ENCODE measurements at places on chromosomes 3 and 15.
A peak's percentile ranks its signal among the peaks of the same experiment; 100 is the strongest.

- no peak for DNase-seq
Measured at GRCh38 chr3:189570916-189571315, 60.3 kb upstream of the TP63 start.

- no peak for DNase-seq
Measured at GRCh38 chr3:159418571-159419526, 569.8 kb upstream of the IL12A start.

DNA sequence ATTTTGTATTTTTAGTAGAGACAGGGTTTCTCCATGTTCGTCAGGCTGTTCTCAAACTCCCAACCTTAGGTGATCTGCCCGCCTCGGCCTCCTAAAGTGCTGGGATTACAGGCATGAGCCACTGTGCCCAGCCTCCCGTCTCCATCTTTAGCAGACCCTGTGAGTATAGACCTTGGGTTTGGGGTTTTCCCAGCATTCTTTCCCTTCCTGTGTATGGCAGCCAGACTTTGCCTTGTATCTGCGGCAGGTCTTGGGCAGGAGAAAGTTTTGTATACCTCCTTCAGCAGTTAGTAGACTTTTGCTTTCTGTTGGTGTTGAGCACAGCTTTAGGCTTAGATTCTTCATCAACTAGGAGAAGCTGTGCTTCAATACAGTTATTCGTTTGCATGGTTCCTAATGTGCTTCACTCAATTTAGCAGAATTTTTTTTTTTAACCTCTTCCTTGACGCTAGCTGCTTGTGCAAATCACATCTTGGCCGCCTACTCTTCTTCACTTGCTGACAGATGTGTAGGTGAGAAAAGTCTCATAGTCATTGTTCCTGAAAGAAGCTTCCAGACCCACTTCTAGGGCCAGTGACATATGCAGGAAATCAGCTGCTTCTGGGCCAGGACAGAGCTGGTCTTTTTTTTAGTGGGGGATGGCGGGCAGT is 38.4 kb downstream of the MAP2K1 start:
- DNase-seq, result no peak

GRCh38 chr3:9862391-9863057 is 17.5 kb downstream of the CIDEC start:
- DNase-seq, result peak; percentile 89

DNA sequence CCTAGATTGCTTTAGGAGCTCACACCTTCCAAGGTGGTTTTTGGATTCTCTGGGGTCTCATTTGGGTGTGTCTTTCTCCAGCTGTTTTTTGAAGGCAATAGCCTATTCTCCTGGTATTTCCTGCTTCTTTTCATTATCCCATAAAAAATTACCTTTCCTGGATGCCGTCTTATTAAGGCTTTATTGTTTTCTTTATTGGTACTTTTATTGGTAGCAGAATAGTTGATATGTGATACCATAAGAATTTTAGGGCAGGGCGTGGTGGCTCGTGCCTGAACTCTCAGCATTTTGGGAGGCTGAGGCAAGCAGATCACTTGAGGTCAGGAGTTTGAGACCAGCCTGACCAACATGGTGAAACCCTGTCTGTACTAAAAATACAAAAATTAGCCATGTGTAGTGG is 18.3 kb upstream of the MEF2A start:
- no peak for DNase-seq

- no peak for DNase-seq
Measured at GRCh38 chr15:101173233-101174119, 78.4 kb downstream of the CHSY1 start.

- no peak for DNase-seq
Measured at GRCh38 chr3:60355825-60356224, 895.4 kb downstream of the FHIT start.

- no peak for DNase-seq
Measured at GRCh38 chr3:10479311-10479710, 26.1 kb downstream of the ATP2B2 start.

DNA sequence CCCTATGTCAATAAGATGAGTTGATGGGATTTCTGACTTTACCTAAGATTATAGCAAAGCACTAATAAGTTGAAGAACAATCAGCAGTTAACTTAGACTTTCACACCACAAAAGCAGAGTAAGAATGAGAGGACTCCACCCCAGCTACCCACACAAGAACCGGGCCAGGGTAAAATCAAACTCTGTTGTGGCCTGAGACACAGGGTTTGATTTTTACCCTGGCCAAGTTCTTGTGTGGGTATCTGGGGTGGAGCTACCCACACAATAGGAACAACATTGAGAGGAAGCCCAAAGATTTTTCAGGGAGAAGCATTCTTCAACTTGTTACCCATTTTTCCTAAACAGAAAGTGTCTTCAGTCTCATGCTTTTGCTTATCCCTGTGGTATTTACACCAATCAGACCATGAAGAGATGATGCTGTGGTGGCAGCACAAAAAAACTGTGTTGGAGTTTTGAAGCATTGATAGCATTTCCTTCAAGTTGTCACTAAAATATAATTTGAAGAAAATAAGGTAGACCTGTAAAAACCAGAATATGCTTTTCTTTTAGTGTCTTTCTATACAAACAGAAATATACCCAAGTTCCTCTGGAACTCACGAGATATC is 25.6 kb downstream of the CPOX start:
- DNase-seq, result no peak

- no peak for DNase-seq
Measured at GRCh38 chr3:160618363-160618762, 53.0 kb upstream of the KPNA4 start.

GRCh38 chr15:90306560-90306959 is 41.1 kb downstream of the NGRN start:
- DNase-seq, result no peak

DNA sequence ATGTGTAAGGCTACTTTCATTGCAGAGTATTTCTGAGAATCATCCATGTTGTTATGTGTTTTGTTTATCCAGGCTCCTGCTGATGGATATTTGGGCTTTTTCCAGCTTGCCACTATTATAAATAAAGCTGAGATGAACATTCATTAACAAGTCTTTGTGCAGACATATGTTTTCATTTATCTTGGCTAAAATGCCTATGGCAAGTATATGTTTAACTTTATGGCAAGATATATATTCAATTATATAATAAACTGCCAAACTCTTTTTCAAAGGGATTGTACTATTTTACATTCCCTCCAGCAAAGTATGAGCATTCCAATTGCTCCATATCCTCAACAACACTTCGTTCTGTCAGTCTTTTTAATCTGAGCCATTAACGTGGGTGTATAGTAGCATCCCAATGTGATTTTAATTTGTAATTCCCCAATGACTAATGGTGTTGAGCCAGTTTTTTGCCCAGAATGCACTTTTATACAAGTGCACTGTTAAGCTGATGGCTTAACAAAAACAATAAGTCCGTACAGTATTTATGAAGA is 452.4 kb downstream of the SHQ1 start:
- DNase-seq, result no peak

DNA sequence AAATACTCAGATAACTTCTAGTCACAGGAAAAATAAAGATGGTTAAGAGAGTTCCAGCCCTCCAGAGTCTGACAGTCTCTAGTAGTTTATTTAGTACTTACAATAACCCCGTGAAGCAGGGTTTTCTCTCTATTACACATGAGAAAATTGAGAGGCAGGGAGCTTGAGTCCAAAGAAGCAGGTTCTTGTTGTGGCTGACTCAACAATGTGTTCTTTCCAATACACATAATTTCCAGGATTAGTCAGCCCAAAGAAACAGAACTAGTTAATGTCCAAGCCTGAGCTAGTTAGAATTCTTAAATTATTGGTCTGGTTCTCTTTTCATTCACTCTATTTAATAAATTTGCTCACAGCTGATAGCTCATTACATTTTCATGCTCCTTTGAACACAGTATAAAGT is 49.9 kb downstream of the ALDH1A2 start:
- DNase-seq, result no peak

- no peak for DNase-seq
Measured at GRCh38 chr3:69696367-69696766, 42.9 kb upstream of the MITF start.

- DNase-seq, result no peak
Measured at GRCh38 chr3:37551857-37552256, 309.8 kb upstream of the CTDSPL start.

DNA sequence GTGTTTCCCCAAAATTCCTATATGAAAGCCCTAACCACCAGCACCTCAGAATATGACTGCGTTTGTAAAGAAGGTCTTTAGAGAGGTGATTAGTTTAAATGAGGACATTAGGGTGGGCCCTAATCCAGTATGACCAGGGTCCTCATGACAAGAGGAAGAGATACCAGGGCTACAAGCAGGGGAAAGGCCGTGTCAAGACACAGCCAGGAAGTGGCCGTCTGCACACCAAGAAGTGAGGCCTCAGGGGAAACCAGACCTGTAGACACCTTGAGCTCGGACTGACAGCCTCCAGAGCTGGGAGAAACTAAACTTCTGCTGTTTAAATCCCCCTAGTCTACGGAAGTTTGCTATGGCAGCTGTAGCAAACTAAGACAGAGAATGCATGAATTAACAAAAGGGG is 14.2 kb downstream of the KIF7 start:
- no peak for DNase-seq

DNA sequence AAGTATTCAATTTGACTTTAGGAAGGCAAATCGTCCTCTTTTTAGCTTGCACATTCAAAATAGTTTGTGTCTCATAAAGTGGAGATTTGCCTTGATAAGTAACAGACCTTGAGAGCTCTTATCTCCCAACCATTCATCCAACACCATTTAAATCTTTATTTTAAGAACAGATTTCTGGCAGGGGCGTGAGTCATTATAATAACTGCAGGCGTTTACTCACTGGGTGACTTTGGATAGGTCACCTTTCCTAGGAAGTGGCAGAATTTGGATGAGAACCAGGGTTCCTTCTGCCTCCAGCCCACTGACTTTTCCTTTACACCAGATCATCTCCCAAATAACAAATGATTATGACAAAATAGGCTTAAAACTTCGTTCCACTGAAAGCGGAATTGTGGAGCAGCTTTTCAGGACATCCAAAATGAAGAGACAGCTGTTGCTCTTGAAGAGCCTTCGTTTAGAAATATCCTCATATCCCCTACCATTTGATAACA is 5.0 kb downstream of the LMCD1 start:
- no peak for DNase-seq

GRCh38 chr3:27043328-27043955 is 325.7 kb downstream of the NEK10 start:
- no peak for DNase-seq

- DNase-seq, result no peak
Measured at GRCh38 chr3:51966922-51967383, 301 bp downstream of the PCBP4 start.

DNA sequence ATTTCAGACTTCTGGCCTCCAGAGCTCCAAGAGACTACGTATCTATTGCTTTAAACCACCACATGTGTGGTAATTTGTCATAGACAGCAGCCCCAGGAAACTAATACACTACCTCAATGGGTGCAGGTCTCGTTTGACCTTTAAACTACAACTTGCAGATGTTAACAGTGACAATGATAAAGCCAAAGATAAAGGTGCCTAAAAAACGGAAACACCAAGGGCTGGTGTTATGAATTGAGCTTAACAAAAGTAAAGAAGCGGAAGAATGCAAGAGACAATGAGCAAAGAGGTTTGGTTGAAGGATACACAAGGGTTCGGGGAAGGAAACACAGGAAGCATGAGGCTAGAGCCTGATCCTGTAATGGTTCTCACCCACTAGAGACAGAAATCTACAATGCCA is 50.8 kb downstream of the RFTN1 start:
- DNase-seq, result no peak

DNA sequence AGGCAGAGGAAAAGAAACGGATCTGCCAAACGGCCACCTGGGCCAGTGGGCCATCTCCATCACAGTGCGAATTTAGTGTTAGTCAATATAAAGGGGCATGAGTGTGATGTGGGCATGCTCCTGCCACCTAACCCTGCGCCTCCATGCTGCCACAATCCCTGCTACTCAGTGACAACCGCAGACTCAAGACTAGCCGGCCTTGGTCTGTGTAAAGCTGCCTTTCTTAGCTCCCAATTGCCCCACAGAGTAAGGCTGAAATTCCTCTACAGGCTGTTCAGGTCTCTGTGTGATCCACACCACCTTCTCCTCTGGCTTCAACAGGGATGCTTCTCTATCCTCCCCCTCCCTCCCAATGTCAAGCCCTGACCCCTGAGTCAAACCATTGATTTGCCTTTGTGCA is 269.7 kb downstream of the XXYLT1 start:
- peak; percentile 13 for DNase-seq

DNA sequence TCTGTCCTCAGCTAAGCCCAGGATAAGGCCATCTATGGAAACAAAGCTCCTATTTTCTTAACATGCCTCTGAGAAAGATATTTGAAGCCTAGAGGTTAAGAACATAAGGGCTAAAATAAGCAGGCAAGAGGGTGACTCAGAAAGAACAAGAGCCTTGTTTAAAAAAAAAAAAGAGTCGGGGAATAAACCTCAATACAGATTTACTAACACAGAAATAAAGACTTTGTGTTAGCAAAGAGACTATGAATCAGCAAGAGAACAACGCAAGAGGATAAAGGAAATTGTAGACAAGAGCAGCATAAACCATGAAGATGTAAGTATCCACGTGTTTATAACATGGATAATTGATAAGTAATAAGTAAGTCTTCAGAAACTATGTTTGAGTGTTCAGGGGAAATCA is 36.0 kb downstream of the RAB27A start:
- DNase-seq, result no peak

DNA sequence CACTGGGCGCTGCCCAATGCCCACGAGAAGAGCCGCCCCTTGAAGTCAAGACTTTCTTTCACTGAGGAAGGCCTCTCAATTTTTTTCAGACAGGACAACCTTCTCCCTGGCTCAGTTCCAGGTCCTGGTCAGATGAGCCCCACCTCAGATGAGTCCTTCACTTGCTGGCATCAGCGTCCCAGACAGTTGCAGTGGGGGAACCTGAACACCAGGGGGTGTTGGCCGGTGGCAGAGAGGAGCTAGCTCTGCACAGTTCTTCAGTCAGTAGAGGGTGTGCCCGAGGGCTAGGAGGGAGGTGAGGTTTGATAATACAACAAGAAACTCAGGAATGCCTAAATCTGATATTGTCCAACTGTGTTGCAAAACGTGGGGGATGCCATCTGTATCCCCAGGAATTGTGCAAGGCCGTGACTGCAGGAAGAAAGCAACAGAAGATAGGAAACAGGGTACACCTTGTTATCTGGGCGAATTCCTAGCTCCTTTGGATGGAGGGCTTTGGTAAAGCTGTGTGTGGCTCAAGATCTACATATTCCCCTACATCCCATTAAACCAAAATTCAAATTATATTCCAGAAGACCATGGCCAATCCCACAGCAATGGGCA is 34.3 kb downstream of the CCR3 start:
- peak; percentile 68 for DNase-seq

GRCh38 chr3:193237030-193237429 is 4.0 kb upstream of the PLAAT1 start:
- DNase-seq, result no peak

- no peak for DNase-seq
Measured at GRCh38 chr3:47846186-47846879, 43.4 kb downstream of the DHX30 start.

GRCh38 chr3:55629432-55629831 is 142.3 kb upstream of the WNT5A start:
- DNase-seq, result no peak

- DNase-seq, result peak; percentile 85
Measured at GRCh38 chr3:185152410-185153170, at the start of gene C3orf70. C3orf70 (minus strand) TSS chr3:185153060; CDS start chr3:185152823, 237 bp downstream.

All from sigmoid colon (tissue), 7 donors.